ENCODE measurements at places on chromosomes 4 and X. TPM values are rescaled to one million over a fixed set of nuclear protein-coding genes. Genes with fewer than 3 reads are reported as not detected.
A peak's percentile ranks its signal among the peaks of the same experiment; 100 is the strongest.

HELT gene
- not detected for polyA plus RNA-seq

ERCC6L gene
- 3.9 TPM for polyA plus RNA-seq

RBM46 gene
- 0.12 TPM for polyA plus RNA-seq

LDB2 gene
- polyA plus RNA-seq = 87.9 TPM

SLC4A4 gene
- 39.1 TPM for polyA plus RNA-seq

ASMT gene
- not detected for polyA plus RNA-seq

SOWAHB gene
- polyA plus RNA-seq = 2.6 TPM

C4orf50 gene
- 0.03 TPM for polyA plus RNA-seq

DNA sequence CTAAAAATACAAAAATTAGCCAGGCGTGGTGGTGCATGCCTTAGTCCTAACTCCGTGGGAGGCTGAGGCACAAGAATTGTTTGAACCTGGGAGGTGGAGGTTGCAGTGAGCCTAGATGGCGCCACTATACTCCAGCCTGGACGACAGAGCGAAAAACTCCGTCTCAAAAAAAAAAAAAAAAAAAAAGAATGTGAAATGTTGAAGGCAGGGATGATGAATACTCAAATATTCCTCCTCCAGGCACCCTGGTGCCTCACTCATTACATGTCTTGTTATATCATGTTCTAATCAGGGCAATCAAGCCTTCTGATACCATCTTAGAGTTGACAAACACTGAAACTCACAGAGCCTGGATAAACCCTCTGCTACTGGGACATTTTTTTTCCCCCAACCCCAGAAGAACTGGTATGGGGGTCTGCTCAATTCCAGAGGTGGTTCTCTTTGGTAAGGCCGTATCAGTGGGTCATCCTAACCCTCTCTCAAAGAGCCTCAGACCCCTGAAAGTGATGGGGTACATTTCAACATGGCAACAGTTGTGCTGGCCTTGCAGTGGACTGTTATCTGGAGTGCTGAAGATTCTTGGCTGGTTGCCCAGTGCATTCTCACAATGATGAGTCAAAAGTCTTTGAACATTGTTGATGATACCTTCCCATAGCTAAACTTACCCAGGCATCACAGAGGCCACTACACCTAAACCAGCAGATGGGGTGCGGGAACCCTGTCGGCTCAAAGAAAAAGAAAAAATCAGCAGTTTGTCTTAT is 2.4 kb upstream of the SH3KBP1 start:
- DNase-seq = no peak

DNA sequence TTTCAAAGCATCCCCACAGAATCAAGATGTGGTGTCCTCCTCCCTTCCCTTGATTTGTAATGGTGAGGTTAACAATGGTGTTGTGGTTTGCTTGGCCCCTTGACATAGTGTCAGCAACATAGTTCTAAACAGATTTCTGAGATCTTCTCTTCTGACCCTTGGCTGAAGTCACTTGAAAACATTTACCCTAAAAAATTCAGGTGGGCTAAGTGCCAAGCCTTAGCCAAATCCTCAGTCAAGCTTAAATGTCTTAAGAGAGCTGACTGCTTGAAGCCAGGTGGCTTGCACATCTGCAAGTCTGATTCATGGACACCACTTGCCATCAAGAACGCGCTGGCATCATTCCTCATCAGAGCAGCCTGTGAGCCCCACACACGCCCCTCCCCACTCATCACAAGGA is 173.2 kb downstream of the MGST2 start:
- DNase-seq = no peak

DNA sequence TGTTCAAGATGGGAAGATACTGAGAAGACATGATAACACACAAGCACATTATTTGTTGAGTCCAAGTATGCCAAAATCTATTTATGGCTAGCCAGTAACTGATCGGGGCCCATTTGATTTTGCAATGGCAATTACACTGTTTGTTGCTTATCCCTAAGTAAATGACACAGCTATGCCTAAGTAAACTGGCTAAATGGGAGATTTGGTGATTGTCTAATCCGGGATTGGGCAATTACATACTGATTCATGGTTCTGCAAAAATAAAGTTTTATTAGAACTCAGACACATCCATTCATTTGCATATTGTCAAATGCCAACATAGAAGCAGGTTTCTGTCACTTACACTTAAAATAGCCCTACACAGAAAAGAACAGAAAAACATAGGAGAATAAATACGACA is 140.2 kb upstream of the TBL1X start:
- DNase-seq = no peak

DNA sequence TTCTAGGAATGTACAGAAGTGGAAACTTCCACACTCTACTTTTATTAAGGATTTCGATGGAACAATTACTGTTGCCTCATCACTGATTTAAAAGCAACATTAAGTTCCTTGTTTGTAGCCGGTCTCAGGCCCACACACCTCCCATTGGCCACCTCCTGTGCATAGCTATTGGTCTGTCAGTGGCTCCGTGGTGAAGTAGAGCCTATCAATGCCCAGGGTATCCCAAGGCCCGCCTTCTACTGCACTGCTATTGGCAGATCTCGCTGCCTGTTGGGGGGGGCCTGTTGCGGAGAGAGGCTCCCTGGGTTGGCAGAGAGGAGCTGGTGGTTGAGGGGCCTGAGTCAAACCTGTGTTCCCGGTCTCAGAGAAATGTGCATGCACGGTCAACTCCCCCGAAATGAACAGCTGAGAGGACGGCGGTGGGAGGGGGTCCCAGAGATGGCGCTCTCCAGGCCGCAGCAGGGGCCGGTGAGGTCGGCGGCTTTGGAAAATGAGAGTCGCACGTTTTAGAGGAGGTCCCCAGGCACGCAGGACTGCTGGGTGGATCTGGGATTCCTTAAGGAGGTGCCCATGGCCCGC is 4.9 kb upstream of the ARAF start:
- peak; percentile 86 for DNase-seq

DNA sequence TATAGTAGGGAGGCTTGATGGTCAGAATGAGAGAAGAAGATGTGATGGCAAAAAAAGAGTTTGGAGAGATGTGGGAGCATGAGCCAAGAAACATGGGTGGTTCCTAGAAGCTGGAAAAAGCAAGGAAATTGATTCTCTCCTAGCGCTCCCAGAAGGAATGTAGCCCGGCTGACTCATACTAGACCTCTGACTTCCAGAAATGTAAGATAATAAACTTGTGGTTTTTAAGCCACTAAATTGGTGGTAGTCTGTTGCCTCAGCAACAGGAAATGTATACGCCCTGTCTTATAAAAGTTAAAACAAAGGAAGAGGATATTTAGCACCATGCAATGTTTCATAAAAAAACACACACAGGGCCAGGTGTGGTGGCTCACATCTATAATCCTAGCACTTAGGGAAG is 182.7 kb upstream of the PCDH7 start:
- no peak for DNase-seq

GRCh38 chr4:140080883-140081282 is 73.1 kb downstream of the MAML3 start:
- DNase-seq = no peak

DNA sequence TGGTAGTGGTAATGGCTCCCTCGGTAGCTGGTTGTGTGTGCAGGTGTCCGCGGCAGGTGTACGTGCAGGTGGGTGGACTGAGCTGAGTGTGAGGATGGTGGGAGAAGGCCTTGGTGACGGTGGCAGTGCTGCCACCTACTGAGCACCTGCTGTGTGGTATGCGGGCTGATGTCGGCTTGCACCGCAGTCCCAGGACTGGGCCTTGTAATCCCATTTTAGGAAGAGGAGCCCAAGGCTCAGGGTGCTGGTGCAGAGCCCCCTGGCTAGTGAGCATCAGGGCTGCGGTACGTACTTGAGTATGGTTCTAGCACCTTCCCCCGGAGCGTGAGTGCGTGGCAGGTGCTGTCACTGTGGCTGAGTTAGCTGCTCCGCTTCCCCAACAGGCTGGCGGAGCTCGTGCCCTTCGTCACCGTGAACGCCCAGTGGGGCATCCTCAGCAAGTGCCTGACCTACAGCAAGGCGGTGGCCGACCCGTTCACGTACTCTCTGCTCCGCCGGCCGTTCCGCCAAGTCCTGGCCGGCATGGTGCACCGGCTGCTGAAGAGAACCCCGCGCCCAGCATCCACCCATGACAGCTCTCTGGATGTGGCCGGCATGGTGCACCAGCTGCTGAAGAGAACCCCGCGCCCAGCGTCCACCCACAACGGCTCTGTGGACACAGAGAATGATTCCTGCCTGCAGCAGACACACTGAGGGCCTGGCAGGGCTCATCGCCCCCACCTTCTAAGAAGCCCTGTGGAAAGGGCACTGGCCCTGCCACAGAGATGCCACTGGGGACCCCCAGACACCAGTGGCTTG is 5.7 kb upstream of the CPZ start:
- no peak for DNase-seq

- no peak for DNase-seq
These were observed 26.5 kb downstream of the RASSF6 start for GRCh38 chr4:73593631-73594241.

- DNase-seq = no peak
These were observed 28.8 kb upstream of the SCOC start for GRCh38 chr4:140344621-140345020.

GRCh38 chr4:128686810-128687209 is 122.7 kb upstream of the JADE1 start:
- DNase-seq = no peak

GRCh38 chr4:174828845-174829701 is at the start of gene GLRA3:
Gene GLRA3 (minus strand): TSS chr4:174829247. CDS start chr4:174828811, 436 bp downstream.
- peak; percentile 56 for DNase-seq

GRCh38 chr4:52750819-52751486 is at the start of gene ERVMER34-1:
Gene ERVMER34-1 (minus strand): TSS chr4:52751425. CDS start chr4:52745520, 5,905 bp downstream.
- peak; percentile 11 for DNase-seq

- no peak for DNase-seq
These were observed 274.8 kb upstream of the TENM3 start for GRCh38 chr4:181968371-181968770.

GRCh38 chrX:10761447-10761846 is 141.1 kb upstream of the MID1 start:
- no peak for DNase-seq

- DNase-seq = no peak
These were observed 11.6 kb downstream of the RBMX2 start for GRCh38 chrX:130413415-130413814.

DNA sequence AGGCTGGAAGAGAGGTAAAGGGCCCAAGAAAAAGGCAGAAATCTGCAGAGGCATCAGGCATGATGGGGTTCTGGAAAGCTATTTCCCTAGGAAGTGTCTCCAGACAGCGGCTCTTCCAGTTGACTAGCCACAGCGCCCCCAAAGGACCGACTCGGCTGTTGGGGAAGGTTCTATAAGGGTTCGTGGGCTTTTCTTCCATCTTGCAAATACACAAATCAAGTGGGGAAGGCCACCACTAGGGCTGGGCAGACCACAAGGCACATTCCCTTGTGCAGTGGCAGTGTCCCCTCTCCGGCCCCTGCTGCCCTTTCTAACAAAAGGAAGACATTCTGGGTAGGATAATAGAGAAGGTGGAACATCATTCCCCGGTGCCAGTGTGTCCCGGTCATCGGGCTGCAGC is 18.2 kb downstream of the BCOR start:
- no peak for DNase-seq

DNA sequence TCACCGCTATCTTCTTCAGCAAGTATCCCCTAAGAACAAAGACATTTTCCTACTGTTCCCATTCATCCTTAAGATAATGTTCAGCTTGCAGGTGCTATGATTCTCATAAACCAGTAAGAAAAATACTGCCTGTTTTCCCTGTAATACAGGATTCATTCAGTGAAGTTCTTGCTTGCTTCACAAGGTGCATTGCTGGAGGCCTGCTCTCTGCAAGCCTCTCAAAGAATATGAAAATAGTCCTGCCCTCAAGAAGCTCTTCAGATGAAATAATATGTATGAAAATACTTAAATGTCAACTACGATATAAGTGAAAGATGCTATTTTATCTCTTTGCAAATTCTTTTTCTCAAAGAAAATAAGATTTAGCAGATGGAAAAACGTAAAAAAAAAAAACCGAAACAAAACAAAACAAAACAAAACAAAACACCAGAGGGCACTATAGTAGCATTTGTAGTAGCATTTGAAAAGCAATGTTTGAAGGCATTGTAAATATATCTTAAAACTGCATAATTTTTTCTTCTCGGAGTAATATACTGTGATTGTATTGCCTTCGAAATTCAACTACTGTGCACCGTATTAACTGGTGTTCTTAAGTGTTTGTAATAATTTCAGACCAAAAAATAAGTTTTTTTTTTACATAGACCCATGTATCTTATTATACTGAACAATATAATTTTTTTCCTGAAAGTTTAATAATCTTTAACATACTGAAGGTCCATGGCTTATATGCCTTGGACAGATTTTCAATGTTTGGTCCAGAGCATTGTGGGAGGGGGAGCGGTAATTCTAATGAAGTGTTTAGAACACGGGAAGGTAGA is 26.0 kb downstream of the ADH4 start:
- DNase-seq = peak; percentile 18

DNA sequence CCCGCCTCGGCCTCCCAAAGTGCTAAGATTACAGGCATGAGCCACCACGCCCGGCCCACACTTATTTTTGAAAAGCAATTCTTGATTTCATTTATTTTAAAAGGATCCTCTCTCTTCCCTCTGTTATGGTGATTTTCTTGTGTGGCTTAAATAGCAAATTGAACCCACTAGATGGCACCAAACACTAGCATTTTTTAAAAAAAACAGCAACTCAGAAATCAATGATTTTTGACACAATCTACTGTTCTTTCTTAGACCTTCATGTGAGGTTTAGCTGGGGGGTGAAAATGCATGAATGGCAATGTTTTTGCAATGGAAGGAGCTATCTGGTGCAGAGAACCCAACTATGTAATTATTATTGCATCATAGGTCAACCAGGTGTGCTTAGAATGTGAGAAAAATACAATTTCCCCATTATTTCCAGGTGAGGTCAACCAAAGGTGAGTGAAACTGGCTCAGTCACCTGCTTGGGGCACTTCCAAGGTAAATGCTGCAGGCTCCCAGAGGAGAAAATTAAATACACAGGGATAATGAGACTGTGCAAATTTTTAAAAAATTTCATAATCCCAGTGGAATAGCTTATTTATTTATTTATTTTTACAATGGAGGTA is 226.7 kb upstream of the PRKX start:
- DNase-seq = peak; percentile 32

DNA sequence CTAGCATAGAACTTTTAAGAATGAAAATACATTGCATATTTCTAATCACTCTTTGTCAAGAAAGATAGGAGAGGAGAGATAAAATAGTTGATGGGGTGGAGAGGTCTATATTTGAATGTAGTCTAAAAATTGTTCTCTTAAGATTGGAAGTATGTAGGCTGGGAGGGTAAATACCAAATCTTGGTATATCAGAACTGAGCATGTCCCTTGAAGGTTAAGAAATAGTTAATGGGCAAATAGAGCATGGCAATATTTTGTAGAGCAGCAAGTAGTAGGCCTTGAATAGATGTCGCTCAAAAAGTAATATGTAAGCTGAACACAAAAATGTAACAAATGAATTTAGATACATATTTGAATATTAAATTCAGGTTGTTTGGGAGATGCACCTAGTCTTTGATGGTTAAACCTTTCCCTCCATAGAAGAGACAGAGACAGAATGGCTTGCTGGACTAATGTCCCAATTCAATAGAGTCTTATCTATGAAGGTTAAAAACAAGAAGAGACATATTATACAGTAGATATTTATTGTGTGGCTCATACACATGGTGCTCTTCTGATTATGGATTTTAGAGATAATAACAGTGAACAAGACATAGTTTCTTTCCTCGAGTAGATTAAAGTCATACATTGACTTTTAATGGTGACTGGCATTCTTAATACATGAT is 12.5 kb downstream of the ALB start:
- no peak for DNase-seq

Measured in right lung (tissue), 10 donors.